ENCODE measurements at places on chromosomes 1 and 21.
A peak's percentile ranks its signal among the peaks of the same experiment; 100 is the strongest.

DNA sequence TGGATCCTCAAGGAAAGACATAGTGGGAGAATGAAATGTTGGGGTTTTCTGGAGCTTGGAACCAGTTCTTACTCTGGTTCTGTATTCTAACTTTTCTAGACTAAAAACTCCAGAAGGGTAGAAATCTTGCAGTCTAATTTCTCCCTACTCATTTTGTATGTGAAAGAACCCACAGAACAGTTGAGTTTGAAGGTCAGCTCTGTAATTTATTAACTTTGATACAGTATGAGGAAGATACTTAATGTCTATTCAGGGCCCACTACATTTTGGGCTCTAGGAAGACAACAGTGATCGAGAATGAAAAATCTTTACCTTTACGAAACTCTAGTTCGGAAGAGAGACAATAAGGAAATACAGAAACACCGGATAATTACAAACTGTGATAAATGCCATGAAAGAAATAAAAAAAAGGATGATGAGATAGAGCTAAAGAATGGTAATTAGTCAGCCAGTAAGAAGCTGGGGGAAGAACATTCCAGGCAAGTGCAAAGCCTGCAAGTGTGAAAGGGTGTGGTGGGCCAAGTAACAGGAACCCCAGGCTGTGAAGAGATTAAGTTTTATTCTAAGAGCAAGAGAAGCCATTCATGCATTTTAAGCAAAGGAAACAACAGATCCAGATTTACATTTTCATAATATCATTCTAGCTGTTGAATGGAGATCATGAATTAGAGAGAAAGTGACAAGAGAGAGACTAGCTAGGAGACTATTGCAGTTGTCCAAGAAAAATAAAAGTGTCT, 159.9 kb upstream of the HMCN1 start:
- no peak for DNase-seq

DNA sequence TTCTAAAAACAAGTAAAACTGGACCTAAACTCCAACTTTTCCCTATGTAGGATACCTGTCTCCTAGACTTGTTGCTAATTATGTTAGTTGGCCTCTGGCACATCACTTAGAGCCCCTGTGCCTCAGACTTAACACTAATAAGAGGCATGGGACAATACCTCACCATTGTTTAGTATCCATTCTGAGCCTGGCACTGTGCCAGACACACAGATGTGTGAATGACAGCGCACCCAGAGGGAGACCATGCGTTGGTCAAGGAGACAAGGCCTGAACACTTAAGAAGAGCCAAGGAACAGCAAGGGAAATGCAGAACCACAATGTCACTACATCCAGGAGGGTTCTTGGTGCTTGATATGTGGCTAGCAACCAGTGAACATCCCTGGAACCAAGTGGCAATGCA, 189.1 kb downstream of the FGGY start:
- no peak for DNase-seq

DNA sequence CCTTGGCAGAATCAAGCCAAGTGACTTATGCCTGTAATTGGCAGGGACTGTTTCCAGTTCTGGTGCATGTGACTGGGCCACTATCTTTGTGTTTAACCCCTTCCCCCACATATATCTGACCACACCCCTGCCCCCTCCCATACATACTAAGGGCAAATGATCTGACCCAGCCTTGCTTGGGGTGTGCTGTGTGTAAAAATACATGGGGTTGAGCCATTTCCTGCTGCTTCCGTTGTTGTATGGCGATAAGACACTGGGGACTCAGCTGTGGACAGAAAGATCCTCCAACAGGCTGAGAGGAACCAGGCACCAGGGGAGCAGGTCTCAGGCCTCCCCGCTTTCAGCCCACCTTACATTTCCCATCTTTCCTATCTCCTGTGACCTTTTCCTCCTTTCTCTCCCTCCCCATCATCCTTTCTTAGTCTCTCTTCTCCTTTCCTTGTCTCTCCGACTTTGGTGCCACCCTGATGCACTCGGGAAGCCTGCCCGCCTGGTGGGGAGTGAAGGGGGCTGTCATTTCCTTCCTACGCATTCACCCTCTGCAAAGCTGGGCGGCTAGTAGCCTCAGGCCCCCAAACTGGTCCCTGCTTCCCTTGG, 39.7 kb downstream of the TMCC2 start:
- DNase-seq, result no peak

GRCh38 chr1:101237229-101237837, 514 bp downstream of the S1PR1 start:
- peak; percentile 28 for DNase-seq

DNA sequence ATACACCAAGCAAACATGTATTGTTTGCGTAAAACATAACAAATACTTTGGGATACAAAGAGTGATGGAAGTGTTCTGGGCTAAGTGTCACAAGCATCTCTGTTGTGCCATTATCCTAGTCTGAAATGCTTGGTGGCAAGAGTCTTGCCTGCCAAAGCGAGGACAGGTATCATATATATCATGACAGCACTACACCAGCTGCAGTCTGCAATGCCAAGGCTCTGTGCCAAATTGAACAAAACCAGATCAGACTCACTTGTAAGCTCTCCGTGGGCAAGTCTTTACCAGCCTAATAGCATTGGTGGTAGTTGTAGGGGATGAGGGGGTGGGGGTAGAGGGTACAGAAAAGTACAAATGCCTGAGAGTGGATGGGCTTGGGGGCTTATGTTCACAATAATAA, 119.2 kb downstream of the RWDD3 start:
- DNase-seq, result no peak

DNA sequence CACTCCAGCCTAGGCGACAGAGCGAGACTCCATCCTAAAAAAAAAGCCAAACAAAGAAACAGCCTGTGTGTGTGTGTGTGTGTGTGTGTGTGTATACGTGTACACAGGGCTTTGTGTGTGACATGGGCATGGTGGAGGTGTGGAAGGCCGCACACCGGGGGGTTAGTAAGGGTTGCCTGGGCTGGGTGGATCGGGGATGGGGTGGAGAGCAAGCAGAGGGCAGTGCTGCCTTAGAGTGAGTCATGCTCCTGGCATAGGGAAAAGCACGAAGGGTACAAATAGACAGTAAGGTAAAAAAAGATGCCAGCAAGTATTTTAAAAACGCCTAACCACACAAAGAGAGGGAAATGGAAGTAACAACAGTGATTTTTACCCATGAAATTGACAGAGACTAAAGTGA, 6.2 kb downstream of the PRMT2 start:
- no peak for DNase-seq

DNA sequence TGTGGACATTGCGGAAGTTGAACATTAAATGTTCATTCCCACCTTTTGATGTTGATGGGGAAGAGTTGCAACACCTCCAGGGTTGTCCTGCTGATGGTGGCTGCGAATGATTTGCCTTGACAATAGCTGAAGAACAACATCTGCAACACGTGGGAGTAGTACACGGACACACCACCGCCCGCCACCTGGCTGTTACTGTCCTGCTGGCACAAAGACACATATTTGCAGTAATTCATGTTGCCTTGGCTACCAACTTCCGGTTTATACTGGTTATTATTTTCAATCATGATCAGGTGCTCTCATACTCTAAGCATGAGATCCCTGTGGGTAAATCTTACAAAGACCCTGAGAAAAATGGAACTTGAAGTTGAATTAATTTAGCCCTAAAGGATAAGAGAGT, 55.2 kb downstream of the UBR4 start:
- DNase-seq, result no peak

GRCh38 chr1:186502087-186502486, 41.2 kb upstream of the PDC start:
- DNase-seq, result no peak

GRCh38 chr1:101108111-101108500, 82.5 kb upstream of the DPH5 start:
- no peak for DNase-seq

- no peak for DNase-seq
These were observed at the start of the genes LEPR and LEPROT for GRCh38 chr1:65420590-65421350. LEPR (plus strand) TSS chr1:65420668; CDS start chr1:65565566, 144,898 bp downstream. LEPROT (plus strand) TSS chr1:65420668; CDS start chr1:65420725, 57 bp downstream.

- DNase-seq, result peak; percentile 80
These were observed 63.3 kb downstream of the POFUT2 start for GRCh38 chr21:45224189-45224938.

DNA sequence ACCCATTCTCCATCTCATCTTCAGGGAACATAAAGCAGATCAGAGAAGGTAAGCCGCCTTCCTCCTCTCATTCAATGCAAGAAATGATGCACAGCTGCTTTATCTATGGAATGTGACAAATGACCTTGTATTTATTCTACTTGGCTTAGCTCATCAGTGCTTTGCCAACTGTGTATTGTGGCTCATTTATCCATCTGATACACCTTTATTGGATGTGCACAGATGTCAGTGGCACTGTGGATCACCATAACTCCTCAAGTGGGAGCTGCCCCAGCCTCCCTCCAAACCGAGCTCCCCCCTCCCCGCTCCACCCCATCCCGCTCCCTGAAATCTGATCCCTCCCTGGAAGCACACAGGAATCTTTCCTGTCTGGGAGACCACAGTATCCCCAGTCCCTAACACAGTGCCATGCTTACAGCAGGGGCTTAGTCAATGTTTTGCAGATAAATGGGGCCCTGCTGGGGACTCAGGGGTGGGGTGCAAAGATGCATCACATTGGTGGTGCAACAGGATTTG, 156.0 kb upstream of the RAB4A start:
- DNase-seq, result no peak

DNA sequence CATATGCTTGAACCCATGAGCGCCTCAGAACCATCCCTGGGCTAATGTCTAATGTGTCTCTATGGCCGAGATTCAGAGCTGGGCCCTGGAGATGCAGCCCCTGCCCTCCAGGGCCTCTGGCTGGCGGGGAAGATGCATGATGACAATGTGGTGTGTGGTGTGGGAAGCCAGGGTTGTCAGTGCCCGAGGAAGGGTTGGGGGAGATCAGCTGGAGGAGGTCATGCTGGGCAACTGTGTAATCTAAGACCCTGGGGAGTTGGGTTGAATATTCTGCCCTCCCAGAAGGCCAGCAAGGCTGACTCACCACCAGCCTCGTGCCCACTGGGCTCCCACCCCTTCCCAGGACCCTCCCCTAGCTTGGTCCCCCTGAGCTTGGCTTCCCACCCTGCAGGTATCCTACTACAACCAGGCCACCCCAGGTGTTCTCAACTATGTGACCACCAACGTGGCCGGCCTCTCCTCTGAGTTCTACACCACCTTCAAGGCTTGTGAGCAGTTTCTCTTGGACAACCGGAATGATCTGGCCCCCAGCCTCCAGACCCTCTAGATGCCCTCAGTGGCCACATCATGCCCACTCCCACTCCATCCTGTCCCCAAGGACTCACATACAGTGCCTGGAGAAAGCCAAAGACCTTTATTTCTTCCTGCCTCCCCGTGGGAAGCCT, 14.6 kb downstream of the FAM151A start:
- no peak for DNase-seq

GRCh38 chr1:39663559-39663958, 8.3 kb downstream of the NT5C1A start:
- no peak for DNase-seq

GRCh38 chr1:174761901-174762585, 237.7 kb upstream of the CACYBP start:
- no peak for DNase-seq

- no peak for DNase-seq
These were observed 54.6 kb downstream of the NTNG1 start for GRCh38 chr1:107195476-107195875.

GRCh38 chr1:155479205-155479604, 83.4 kb downstream of the ASH1L start:
- no peak for DNase-seq

GRCh38 chr1:32062867-32063230, 9.9 kb upstream of the TMEM39B start:
- no peak for DNase-seq

- DNase-seq, result peak; percentile 85
These were observed 10.3 kb upstream of the LMNA start for GRCh38 chr1:156104065-156104810.

- no peak for DNase-seq
These were observed 17.6 kb downstream of the SOD1 start for GRCh38 chr21:31677047-31677446.

GRCh38 chr1:116501125-116501869, 69.5 kb downstream of the CD58 start:
- DNase-seq, result no peak

- DNase-seq, result no peak
These were observed 51.2 kb downstream of the DIP2A start for GRCh38 chr21:46509741-46510502.

GRCh38 chr21:35562876-35563275, 497.4 kb downstream of the SETD4 start:
- no peak for DNase-seq

DNA sequence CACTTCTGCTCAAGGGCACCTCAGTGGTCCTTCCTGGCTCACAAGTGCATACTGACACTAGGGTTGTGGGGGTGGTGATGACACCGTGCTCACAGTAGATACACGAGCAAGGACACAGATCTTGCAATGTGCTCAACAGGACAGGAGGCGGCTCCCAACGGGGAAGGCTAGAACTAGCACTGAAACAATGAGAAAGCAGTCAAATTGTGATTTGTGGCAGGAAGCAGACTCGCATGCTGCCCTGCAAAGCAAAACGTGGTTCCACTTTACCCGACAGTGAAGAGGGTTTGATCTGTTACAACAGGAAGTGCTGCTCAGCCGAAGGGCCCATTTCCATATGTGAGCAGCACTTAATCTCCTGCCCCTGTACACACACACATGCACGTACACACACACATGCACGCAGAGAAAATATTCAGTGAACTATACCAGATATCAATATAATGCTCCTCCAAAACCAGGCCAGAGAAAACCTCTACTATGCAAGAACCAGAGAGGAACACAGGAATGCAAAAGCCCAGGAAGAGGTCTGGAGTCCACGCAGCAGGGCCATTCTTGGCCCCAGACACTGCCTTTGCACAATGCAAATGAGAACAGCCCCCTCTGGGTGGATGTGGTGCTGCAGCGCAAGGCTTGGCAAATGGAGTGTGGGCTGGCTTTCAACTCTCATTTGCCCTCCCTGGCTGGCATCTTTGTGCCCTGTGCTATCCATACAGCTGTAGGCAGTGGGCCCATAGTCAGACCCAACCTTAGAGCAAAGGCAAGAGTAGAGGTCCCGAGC, 47.1 kb downstream of the KANK4 start:
- DNase-seq, result peak; percentile 9

- DNase-seq, result no peak
These were observed 43.0 kb upstream of the AK4 start for GRCh38 chr1:65104854-65105534.

DNA sequence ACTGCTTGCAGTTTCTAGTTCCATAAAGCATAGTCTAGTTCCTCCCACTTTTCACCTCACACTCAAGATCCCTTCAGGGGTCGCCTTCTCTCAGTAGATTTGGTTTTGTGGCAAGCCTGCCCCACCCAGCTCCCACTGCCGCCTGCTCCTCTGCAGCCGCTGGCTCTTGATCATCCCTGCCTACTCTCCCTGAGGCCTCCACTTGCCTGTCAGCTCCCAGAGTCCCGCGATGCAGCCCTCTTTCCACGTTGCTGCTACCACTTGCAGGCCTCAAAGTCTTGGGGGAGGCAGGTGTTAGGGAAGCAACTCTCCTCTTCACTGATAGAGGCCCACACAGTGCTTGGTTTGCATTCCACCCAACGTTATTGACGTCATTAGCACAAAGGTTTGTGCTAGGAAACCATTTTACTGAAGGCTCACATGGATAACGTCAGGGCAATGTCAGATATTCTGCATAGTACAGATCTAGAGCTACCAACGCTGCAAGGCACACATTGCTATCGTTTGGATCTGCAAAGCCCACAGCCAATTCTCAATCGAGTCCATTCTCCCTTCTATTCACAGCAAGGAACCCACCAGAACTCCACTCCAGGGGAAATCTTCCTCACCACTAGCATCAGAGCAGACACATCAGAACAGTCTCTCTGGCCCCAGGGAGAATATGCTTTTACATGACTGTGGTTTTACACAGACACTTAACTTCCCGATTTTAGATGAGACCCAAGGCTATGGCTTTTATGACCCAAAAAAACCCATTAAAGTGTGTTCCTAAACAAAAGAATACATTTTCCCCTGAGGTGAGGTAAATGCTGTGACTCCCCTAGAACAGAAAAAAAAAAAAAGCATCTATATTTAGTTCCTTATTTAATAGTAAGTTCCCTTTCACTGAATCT, 519.5 kb upstream of the CAMK1G start:
- no peak for DNase-seq
